Thoracic aorta (tissue), 2 donors: ENCODE measurements at places on chromosomes 2 and 18. TPM values are rescaled to one million over a fixed set of nuclear protein-coding genes. Genes with fewer than 3 reads are reported as not detected.

GRCh38 chr2:28842042-28842441, 28.1 kb downstream of the TRMT61B start:
- H3K4me3 ChIP-seq = no peak overlapping the region
- no peaks in the 10 kb centered on the region for H3K27me3 ChIP-seq
- no peak for DNase-seq
- H3K27ac ChIP-seq = no peak overlapping the region
- H3K4me1 ChIP-seq = no peaks in the 10 kb centered on the region
- H3K36me3 ChIP-seq = no peaks in the 10 kb centered on the region

GRCh38 chr2:178241844-178242551, 47.7 kb downstream of the OSBPL6 start:
- peak overlapping the region; percentile 44 for H3K27ac ChIP-seq
- H3K4me1 ChIP-seq = peaks cover 2% of the 10 kb centered on the region
- no peak overlapping the region for H3K4me3 ChIP-seq
- no peaks in the 10 kb centered on the region for H3K36me3 ChIP-seq
- peak; percentile 32 for DNase-seq

GRCh38 chr18:59127047-59127446, 12.6 kb upstream of the SEC11C start:
- no peak overlapping the region for H3K27ac ChIP-seq
- DNase-seq = no peak
- no peaks in the 10 kb centered on the region for H3K4me1 ChIP-seq
- no peaks in the 10 kb centered on the region for H3K36me3 ChIP-seq
- H3K4me3 ChIP-seq = no peak overlapping the region

- H3K27ac ChIP-seq = no peak overlapping the region
- H3K36me3 ChIP-seq = no peaks in the 10 kb centered on the region
- no peak for DNase-seq
- H3K27me3 ChIP-seq = no peaks in the 10 kb centered on the region
- peaks cover 10% of the 10 kb centered on the region for H3K4me1 ChIP-seq
Measured at GRCh38 chr2:217512259-217512658, 490.5 kb downstream of the TNS1 start.

DNA sequence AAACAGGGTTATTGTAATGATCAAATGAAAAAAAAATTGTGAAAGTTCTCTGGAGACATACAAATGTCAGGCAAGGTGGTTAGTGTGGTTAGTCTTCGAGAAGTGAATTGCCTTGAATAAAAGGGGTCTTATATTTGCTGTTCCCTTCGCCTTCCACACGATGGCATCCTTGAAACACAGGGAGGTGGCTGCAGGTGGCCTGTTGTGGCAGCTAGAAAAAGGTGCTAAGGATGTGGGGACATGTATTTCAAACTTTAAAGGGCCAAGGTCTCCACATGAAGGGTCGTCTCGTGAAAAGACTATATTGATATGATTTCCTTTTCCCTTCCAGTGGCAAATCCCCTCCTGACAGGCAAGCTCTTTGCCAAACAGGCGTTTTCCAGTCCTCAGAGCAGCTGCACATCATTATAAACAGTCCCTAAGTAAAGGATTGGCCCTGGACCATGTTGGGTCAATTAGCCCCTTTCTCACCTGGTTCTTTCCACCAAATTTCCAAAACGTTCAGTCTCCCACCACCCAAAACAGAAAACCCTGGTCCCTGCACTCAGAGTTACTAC, 68.5 kb downstream of the COPS8 start:
- no peaks in the 10 kb centered on the region for H3K36me3 ChIP-seq
- no peak overlapping the region for H3K4me3 ChIP-seq
- H3K27me3 ChIP-seq = no peaks in the 10 kb centered on the region
- peaks cover 20% of the 10 kb centered on the region for H3K4me1 ChIP-seq

Gene RESP18
- total RNA-seq = not detected

Gene CHRNA1
- 0.41 TPM for total RNA-seq

Gene PDCD1
- 0.68 TPM for total RNA-seq

Gene NRP2
- 75.1 TPM for total RNA-seq

Gene DNAJC10
- 75.6 TPM for total RNA-seq

Gene LCT
- not detected for total RNA-seq

Gene SCG2
- 0.56 TPM for total RNA-seq
